Activated T-helper 1 cell treated with Interleukin-2 at 50 U/mL for 16 hours (primary cell): ENCODE measurements at places on chromosomes 11 and 22.

GRCh38 chr11:33065445-33066178 is 26.2 kb downstream of the TCP11L1 start:
- DNase-seq, result peak; percentile 58

DNA sequence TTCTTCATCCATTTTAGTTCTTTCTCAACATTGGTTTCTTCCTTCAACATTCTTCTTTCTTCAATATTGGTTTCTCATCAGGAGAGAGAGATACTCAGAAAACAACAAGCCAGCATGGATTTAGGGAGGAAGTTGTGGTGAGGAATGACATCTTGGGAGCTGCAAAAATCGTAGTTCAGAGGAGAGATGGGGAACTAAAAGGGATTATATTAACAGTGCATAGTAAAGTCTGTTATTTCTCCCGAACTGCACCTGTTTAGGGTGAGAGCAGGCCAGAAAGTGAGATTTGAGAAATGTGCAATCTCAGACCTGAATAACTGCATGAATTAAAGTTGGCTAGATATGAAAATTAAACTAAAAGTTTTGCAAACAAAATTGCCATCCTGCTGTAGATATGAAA is 94.5 kb downstream of the CASP12 start:
- no peak for DNase-seq

DNA sequence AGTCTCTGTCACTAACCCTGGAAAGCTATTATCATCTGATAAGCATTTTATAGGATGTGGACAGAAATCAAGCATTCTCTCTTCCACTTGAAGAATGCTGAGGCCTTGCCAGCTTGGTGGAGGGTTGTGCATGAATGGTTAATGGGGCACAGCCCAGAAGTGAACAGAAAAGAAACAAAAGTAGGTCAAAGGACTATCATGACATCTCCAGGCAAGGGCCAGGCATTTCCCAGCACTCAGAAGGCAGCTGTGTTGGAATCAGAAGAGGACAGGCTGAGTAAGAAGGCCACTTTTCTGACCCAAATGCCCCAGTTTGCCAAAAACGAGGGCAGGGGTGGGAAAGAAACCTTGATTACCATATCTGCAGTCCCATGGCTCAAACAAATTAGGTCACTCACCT is 12.4 kb downstream of the TENM4 start:
- DNase-seq, result no peak

DNA sequence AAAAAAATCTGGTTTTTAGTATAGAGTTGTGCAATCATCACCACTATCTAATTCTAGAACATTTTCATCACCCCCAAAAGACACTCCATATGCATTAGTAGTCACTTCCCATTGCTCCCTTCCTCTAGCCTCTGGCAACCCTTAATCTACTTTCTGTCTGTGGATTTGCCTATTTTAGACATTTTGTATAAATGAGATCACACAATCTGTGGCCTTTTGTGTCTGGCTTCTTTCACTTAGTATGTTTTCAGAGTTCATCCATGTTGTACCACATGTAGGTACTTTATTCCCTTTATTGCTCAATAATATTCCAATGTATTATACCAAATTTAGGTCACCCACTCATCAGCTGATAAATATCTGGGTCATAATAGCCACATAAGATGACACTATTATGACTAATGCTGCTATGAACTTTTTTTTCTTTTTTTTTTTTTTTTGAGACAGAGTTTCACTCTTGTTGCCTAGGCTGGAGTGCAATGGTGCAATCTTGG is 67.5 kb upstream of the SCUBE2 start:
- DNase-seq, result no peak

- DNase-seq, result peak; percentile 23
Observed at GRCh38 chr11:2217211-2218030, 45.8 kb upstream of the TH start.

DNA sequence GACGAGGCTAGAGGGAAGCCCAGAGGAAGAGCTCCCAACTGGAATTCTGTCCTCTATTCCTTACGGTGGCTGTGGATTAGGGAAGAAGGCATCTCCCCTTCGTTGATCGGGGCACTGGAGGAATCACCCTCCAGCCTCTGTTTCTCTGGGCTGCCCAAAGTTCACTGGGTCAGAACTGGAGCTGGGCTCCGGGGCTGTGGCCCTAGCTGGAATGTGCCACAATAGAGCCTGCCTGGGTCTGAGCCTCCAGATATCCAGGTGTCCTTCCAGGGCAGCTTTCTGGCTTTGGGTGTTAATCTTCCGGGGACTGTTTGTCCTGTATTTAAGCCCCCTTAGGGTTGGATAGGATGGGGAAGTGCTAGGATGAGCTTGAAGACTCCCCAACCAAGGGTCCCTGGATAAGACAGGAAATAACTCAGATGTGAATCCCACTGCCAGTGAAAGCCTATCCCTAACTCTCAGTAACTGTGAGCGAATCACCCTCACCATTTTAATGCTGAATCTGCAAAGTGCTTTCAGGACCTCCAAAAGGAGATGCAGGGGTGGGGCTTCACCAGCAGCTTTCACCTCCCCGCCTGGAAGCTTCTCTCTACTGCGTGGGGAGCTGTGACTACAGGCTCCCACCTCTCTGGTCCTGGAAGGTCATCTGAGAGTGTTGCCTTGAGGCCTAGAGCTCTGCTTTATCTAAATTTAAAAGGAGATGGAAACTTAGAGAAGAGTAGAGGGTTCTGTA is 9.5 kb downstream of the YPEL4 start:
- no peak for DNase-seq

- no peak for DNase-seq
Observed at GRCh38 chr11:122342089-122342744, 226.2 kb upstream of the BLID start.

DNA sequence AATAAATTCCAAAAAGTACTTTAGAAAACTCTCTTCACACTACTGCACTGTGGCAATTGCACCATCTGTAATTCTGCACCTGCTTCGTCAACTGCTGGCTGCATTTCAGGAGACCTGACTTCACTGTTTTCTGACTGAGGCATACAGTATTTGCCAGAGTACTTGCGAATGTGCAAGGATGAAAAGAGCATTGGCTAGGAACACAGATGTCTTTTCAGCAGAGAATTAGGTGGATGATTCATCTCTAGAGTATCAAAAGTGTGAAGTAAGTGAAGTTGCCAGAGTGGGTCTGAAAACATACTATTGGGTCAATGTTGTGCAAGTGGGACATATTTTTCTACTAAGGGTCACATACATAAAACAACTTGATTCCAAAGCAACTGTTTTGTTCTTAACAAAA is 427.5 kb upstream of the CCDC90B start:
- no peak for DNase-seq

DNA sequence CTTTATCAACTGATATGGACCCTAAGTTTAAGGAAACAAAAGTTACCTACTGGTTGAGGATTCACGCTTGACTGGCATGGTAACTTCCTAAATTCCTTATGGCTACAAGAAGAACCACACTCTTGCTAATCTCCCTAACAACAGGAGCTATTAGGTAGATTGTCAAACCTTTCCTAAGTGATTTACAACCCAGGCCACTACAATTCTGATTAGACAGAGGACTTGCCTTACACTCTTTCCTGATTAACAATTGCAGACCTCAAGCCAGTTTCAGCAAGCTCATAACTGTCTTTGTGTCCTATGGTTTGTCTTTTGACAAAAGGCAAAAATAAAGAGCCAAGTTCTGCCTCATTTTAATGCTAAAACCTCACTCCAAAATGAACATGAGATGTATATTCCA is 16.3 kb downstream of the OR52K2 start:
- no peak for DNase-seq

DNA sequence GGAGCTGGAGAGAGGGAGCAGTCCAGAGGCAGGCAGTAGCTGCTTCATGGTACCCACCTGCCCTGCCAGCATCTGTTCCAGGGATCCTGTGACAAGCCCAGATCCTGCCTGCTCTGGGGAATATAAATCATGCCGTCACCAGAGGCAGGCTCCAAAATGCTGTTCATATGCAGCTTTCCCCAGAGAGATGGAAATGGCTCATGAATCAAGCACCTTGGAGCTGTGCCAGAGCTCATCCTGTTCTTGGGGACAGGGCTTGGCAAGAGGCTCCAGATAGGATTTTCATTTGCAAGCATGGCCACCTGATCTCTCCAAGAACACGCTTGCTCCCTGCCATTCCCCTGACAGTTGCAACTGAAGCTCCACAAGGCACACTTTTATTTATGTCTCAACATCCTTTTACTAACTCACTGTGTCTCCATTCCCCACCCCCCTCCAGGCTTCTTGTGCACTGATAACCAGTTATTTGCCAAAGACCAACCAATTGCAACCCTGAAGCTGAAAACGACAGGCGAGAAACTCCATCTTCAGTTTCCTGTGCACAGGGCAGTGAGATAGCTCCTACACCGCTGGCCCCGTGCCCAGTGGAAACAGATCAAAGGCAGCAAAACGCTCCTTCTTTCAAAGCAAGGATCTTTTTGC is 115.8 kb upstream of the PITPNB start:
- no peak for DNase-seq

GRCh38 chr11:86670911-86671310 is 1.5 kb downstream of the ME3 start:
- DNase-seq, result no peak

GRCh38 chr11:2382936-2383851 is 6.1 kb downstream of the CD81 start:
- no peak for DNase-seq

DNA sequence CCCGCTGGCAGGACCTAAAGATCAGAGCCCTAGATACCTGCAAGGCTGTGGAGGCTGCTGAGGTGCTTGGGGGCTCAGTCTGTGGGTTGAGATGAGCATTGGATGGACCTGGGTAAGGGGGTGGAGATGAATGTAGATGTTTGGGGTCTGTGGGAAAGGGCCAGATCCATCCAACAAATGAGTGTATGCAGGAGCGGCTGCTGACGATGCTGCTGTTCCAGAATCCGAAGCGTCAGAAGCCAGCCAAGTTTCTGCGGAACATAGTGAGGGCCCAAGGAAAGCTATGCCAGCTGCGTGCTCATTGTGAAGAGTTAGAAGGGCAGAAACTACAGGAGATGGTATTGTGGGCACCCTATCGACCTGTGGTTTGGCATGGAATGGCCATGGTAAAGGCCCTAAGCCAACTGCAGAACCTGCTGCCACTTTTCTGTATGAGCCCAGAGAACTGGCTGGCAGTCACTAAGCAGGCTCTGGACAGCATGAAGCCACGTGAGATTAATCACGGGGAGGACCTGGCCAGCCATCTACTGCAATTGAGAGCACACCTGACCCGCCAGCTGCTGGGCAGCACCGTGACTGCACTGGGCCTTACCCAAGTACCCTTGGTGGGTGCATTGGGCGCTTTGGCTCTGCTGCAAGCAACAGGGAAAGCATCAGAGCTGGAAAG is 36.6 kb downstream of the RRP8 start:
- DNase-seq, result no peak

DNA sequence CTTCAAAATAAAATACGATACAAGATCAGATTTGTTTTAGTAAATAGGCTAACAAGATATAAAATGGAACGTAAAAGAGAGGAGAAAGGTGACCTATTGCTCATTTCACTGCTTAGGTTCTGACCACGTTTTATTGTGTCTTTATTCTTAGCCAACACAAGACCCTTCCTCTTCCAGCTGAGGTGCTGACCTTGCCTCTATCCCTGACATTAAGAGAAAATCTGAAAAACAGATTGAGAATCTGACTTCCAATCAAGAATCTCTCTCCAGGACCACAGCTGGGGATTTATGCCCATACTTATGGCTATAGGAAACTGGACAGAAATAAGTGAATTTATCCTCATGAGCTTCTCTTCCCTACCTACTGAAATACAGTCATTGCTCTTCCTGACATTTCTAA is at the start of gene OR10A5:
TSS of gene OR10A5 (plus strand) at position 301 of the 400 bp plus-strand sequence. CDS start at position 301, 0 bp downstream.
- no peak for DNase-seq

DNA sequence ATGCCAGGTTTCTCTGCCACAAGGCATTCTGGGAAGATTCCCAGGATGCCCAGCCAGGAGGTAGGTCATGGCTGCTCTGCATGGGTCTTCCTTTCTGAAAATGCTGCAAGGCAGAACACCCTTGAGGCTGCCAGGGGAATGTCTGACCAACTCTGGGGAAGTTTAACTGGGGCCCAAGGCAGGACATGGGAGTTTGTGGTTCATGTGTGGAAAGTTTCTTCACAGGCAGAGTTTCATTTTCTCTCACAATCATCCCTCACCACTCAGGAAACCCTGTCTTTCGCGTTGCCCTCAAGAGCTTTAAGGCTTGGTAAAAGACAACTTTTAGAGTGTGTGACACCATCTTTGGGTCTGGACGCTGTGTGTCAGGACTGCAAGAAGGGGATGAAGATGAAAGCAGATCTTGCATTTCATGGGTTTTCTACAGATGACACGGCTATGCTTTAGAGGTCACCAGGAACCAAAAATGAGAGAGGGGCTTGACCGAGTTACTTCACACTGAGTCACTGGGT is 133.5 kb downstream of the CD44 start:
- DNase-seq, result no peak

DNA sequence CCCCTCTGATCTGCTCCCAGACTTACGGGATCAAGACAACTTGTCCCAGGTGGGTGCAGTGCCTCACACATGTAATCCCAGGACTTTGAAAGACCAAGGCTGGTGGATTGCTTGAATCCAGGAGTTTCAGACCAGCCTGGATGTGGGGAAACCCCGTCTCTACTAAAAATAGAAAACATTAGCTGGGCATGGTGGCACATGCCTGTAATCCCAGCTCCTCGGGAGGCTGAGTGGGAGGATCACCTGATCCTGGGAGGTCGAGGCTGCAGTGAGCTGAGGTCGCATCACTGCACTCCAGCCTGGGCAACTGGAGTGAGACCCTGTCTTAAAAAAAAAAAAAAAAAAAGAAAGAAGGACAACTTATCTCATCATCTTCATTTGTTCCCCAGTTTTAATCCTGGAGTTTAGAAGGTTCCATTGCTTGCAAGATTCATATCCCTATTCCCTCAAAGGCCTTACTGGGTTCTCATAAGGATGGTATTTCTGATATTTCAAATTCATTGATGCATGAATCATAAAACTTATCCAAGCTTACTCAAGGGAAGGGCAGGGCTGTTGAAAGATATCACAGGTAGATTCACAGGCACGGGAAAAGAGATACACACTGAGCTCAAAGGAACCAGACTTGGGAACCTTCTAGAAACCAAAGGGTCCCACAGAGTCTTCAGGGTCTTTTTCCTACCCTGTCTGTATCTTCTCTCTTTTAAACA is 14.6 kb downstream of the ENDOD1 start:
- no peak for DNase-seq

DNA sequence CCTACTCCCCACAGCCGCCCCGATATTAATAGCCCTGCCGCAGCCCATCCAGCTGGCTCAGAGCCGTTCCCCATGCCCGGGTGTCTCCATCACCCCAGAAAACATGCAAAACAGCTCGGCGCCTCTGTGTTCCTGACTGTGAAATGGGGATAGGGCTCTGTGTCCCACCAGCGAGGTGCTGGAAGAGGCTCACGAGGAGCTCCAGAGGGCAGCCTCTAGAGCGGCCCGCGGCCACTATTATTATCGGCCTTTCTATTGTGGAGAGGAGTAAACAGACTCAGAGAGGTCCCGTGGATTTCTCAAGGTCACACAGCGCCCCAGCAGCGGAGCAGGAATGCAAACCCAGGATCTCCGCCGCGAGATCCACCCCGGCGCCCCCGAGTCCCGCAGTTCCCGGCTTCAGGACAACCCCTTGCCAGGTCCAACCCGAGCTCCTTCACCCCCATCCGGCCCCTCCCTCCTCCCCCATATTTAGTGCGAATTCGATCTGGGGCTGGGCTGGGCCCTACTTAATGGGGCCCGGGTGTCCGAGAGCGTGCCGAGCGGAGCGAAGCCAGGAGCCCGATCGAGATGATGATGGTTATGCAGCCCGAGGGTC is at the start of gene ACTN3:
TSS of gene ACTN3 (plus strand) at position 536 of the 598 bp plus-strand sequence. CDS start at position 571, 35 bp downstream.
- no peak for DNase-seq

- no peak for DNase-seq
Observed at GRCh38 chr11:120334894-120335462, 1.2 kb upstream of the ARHGEF12 start.

GRCh38 chr22:19880786-19881569 is 26.3 kb upstream of the GNB1L start:
- no peak for DNase-seq
